ENCODE measurements at places on chromosomes 4 and X.

GRCh38 chrX:47218920-47219815 is 687 bp downstream of the CDK16 start:
- DNase-seq, result peak; percentile 68

GRCh38 chrX:154714925-154715324 is 36.0 kb downstream of the GAB3 start:
- peak; percentile 71 for DNase-seq

DNA sequence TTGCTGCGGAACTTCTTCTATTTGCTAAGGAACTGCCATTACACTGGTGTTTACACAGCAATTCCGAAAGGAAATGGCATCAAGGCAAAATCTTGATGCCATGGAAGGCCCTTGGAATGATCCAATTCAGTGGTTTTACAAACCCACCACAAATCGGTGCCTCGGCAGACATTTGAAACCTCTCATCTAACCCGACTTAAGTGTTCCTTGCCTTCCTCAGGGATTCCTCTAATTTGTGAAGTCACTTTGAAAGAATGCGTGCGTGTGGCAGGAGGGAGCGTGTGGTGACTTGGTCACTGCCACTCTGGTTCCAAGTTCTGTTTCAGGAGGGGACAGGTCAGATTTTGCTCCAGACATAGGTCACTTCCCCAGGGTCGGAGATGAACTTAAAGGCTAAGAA is 4.8 kb downstream of the NOP14 start:
- DNase-seq, result no peak

DNA sequence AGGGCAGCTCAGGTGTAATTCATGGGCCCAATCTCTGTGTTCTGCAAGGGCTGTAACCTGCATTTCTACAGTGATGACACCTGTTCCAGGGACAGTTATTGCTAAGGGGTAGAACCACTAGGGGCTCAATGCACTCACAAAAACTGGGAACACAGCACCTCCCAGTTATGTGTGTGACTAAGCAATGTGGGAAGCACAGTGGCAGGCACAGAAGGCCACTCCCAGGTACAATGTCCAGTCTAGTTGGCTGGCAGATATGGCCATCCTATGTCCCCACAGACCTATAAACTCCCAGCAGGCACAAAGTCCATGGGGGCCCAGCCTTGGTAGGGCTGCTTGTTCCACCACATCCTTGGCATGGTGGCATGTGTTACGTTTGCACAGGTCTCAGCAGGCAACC is 25.7 kb downstream of the CXCL13 start:
- no peak for DNase-seq

GRCh38 chr4:55871299-55871800 is 17.9 kb downstream of the EXOC1 start:
- DNase-seq, result no peak

GRCh38 chr4:108270466-108271450 is 102.0 kb upstream of the LEF1 start:
- DNase-seq, result no peak

DNA sequence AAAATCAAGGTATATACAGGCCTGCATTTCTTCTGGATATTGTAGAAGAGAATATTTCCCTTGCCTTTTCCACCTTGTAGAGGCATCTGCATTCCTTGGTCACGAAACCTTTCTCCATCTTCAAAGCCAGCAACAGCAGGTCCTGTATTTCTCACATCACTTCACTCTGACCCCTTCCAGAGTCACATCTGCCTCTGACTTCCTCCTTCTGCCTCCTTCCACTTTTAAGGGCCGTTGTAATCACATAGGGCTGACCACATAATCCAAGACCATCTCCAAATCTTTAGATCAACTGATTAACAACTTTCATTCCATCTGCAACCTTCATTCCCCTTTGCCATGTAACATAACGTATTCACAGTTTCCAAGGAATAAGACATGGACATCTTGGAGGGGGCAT is 38.3 kb upstream of the NDP start:
- no peak for DNase-seq

- no peak for DNase-seq
Observed at GRCh38 chrX:6732101-6732500, 197.2 kb upstream of the VCX3A start.

- no peak for DNase-seq
Observed at GRCh38 chr4:176920694-176921093, 128.0 kb upstream of the VEGFC start.

GRCh38 chr4:183637461-183637860 is 21.5 kb downstream of the RWDD4 start:
- DNase-seq, result no peak

GRCh38 chrX:75883446-75883845 is 98.4 kb upstream of the MAGEE2 start:
- no peak for DNase-seq

GRCh38 chr4:150130933-150131332 is 52.7 kb downstream of the DCLK2 start:
- no peak for DNase-seq

- peak; percentile 26 for DNase-seq
Observed at GRCh38 chr4:88600176-88600838, 8.0 kb downstream of the HERC3 start.

DNA sequence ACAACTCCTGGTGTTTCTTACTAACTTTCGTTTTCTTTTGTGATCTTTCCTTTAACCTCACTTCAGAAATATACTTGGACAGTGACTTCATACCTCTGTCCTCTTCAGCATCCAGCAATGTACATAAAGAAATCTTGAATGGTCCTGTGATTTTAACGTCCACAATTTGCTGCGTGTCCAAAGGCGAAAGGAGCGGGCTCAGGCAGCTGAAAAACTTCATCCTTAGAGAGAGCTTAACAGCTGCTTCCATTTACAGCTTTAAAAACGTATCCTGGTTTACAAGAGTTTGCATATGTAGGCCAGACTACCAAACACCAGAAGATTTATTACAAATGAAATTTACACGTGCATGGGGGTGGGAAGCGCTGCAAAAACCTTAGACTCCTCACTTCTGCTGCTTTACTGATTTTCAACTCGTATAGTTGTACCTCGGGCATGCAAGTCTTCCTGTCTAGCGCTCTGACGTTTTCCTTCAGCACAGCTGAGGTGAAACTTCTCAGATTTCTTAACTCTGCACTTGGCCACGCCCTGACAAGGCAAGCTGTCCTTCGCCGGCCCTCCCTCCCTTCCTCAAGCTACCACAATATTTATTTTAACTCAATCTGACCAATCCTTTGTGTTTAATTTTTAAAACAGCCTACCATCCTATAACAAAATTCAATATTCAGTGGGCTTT is 406.4 kb downstream of the FAM47A start:
- no peak for DNase-seq

DNA sequence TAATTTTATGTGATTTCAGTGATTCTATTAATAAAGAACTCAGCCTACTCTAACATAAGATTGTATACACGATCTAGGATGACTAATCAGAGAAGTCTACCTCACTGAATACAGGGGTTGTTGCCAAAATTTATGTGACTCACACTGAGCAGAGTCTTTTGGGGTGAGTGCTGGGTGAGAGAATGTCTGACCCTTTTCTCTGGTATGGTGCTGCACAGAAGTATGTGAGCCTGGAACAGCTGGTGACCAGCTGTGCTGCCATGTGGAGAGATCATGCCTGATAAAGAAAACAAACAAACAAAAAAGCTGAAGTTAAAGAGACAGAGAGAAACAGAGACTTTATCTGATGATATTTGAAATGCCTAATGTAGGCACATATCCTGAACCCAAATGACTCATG is 618.1 kb upstream of the GRIA3 start:
- DNase-seq, result no peak

DNA sequence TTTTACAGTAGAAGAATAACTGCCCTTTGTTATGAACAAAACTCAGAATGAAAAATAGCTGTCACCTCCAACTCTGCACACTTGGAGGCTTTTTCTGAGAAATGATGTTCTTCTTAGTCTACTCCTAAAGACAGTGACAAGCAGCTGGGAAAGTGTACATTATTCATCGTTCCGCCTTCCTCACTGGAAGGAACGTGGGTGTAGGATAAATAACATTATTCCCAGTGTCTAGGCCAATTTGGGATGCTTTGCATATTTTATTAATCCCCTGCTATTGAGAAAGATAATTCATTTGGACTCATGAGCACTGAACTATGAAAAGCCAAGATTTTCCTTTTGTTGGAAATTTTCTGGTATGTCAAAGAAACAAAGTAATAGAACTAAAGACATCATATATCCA is 87.8 kb downstream of the VCX2 start:
- no peak for DNase-seq

GRCh38 chr4:140150636-140150885 is 3.4 kb downstream of the MAML3 start:
- DNase-seq, result no peak

DNA sequence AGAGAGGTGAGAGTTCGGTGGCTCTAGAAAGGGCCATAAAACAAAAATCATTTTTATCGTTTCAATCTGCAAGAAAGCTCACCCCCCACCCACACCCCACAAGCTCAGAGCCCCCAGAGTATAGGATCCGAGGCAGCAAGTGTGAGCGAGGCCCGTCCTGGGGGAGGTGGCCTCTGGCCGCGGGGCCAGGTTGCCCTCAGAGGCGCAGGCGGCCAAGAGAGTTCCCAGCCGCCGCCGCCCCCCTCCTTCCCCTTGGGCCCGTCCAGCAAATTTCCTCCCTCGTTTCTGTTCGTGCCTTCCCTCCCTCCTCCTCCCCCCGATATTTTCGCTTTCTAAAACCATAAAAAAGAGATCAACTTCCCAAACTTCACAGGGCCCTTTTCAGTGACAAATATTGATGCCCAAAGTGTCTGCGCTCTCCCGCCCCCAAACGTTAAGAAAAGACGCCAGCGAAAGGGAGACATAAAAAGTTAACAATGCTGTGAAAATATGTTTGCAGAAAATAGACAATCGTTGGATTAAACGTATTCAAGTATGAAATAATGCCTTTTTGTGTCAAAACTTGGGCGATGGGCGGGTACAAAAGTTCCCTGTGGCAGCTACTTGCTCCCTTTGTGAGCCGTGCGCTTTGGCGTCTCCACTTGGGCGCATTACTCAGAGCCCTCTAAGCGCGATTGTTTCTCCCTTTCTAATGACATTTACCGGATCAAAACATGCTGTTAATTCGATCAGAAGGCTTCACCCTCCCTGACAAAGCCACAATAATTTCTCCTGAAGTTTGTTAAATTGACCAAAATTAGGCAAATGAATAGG is 1.1 kb upstream of the HELT start:
- DNase-seq, result no peak

GRCh38 chr4:89217604-89218003 is 90.0 kb downstream of the GPRIN3 start:
- DNase-seq, result no peak

GRCh38 chrX:45894864-45895645 is 650.2 kb downstream of the ZNF674 start:
- no peak for DNase-seq

- DNase-seq, result no peak
Observed at GRCh38 chr4:7466904-7467303, 32.2 kb upstream of the PSAPL1 start.

DNA sequence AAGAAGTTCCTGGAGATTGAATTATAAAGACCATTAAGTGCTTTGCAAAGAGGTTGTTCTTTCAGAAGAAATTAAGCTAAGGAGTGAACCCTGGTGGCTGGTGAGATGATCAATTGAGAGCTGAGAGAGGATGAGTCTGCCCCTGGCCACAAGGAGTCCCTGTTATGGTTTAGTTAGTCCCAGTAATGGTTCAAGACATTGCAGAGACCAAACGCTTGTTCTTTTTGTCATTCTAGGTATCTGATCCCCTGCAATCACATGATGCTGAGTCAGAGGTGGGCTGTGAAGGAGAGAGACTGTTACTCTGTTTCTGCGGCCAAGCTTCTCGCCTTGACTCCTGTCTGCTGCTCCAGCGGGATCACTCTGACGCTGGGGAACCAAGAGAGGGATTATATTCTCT is 114.5 kb downstream of the GATB start:
- DNase-seq, result no peak

DNA sequence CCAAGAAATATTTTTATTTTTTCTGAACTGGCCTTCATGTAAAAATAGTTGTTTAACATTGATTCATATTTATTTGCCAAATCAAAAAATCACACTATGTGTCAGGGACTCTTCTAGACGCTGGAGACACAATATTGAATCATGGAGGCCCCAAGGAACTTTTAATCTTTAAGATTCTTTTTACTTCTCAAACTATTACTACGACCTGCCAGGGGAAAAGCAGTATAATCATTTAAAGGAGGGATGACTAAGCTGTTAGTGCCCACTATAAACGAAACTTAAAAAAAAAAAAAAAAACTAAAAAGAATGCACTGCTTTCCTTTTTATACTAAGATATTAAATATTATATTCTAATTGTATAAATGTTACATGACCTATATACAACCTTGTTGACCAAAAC is 84.7 kb downstream of the PPA2 start:
- DNase-seq, result no peak

- no peak for DNase-seq
Observed at GRCh38 chr4:119035951-119036737, 99.5 kb upstream of the MYOZ2 start.

DNA sequence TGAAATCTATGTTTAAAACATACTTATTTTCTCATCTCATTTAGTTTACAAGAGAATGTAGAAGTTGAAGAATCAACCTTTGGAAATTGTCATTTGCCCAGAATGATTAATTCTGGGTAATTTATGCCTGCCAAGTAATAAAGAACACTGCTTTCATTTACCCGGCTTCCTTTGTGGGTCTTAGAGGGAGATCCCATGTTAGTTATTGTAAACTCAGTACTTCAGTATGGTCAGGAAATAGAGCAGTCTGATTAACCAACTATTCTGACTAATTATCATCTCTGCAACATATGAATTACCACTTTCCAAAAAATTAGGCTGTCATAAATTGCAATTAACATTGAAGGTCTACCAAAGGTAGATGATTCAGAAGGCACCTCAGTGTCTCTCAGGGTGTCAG is 324.5 kb downstream of the HNRNPD start:
- no peak for DNase-seq

DNA sequence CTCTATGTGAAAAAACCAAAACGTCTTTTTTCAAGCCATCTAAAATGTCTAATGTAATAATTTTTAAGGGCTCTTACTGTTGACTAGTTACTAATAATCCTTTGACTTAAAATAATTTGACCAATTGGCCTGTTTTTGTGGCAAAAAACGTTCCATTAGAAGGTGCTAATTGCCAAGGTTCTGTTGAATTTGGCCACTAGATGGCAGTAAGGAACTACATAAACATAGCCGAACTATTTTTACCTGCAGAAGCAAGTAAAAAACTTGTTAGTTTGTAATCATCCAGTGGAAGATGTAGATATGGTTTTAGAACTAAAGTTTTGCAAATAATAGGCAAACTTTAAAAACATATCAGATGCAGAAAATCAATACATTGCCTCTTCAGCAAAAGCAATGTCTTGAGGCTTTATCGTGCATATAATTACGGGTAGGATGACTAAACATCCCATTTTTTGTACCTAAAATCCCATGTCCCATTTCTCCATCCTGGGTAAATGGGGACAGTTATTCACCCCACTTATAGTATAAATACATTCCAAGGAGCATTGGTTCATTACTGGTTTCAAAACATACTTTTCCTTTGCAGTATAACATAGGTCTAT is 57.6 kb downstream of the PROM1 start:
- peak; percentile 63 for DNase-seq

All from CD4-positive, alpha-beta T cell treated with Interleukin-21 for 1 hour (primary cell).